Naive B cell (primary cell): ENCODE measurements at places on chromosomes 6 and 20.

DNA sequence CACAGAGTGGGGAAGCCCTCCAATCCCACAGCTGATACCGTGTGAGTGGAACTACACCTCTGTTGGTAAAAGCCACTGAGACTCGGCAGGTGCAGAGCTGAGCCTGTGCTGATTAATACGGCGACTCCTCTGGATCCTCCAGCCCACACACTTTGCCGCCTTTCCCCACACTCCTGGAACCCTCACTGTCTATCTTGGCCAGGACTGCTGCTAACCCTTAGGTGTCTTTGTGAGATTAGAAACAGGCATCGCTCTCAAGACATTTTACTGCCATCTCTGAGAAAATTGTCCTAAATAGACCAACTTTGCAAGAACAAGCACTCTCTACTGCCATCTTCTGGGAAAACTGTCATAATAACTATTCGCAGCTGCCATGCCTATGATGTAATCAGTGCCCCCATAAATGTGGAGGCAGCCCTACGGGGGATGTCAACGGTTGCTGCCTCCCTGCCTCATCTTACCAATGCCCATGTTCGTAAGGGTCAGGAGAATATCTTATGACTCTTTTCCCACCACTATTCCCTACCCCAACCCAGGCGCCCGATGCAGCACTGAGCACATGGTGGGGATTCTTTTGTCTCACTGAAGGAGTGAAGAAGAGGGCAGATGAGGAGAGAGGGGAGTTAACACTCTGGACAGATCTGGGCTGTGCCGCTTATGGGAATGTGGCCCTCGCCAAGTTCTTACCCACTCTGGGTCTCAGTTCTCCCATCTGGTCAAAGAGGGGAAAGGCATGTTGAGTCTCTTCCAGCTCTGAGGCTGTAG lies 26.1 kb upstream of the KCNB1 start:
- no peak for DNase-seq

DNA sequence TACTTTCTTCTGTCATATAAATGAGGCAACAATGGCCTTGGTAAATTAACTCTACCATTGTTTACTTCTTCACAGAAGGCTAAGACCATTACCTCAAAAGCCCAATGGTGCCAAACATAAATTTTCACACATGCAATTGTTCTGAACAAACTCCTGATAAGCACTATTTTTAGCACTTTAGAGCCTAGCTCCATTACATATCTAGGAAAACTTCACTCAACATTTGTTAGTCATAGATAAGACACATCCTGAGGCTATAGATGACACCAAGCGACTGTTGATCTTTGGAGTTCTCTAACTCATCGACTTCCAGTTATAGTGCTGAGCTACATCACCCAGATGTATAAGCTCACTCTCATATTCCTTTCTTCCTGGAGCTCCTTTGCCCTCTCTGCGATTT lies 245.9 kb downstream of the EYS start:
- no peak for DNase-seq

GRCh38 chr6:123564361-123564760 lies 72.4 kb downstream of the TRDN start:
- no peak for DNase-seq

- DNase-seq: no peak
These were observed at the start of gene ANKRD66 for GRCh38 chr6:46746696-46747095. TSS of gene ANKRD66 (plus strand) at chr6:46746933. CDS start at chr6:46751949, 5,016 bp downstream.

DNA sequence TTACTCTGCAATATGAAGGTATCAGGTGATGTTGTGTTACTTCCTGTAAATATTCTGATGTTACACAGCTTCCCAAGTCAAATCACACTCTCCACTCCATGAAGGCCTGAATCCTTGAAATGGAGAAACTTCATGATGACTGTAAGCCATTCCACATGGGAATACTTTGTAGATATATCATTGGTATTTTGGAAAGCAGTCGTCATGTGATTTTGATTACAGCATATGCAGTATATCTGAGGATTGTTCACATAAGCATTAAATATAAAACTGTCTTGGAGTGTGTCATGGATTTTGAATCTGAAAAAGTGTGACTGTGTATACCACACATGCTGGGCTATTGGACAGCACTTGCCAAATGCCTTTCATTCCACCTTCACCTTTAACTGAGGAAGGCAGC lies 118.3 kb upstream of the EXOC2 start:
- no peak for DNase-seq

- no peak for DNase-seq
These were observed 23.0 kb upstream of the IYD start for GRCh38 chr6:150345781-150346180.

DNA sequence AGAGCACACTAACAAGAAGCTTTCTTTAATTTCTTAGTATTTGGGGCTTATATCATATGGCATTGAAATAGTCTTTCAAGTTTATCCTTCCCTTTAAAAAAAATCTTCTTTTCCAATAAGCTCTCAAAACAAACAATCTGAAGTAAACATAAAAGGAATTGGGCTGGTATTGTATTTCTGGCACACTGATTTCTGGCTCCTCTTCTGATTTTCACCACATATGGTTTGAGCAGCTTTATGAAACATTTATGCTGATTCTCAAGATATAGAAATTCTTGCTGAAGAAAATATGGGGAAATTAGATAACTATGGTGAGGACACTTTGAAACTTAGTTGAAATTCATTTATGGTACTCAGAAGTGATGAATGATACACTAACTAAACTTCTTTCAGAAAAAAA lies 467.2 kb downstream of the TFAP2B start:
- no peak for DNase-seq

GRCh38 chr6:54426995-54427394 lies 118.8 kb downstream of the TINAG start:
- no peak for DNase-seq

DNA sequence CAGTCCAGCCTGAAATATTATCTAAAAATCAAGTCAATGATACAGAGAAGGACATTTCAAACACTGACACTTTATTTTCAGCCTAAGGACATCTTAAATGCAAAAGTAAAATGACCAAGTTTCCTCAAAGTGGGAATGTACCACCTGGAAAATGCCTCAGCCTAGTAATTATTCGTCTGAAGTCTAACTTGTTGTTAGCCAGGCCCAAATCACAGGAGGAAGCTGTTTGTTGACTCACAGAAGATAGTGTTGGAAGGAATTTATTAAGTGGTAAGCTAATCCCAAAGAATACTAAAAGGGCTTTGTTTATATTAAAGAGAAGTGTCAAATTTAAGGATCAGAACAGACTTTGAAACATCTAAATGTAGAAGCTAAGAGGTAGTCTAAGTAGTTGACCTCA lies 2.5 kb downstream of the PDE7B start:
- DNase-seq: no peak

GRCh38 chr6:95128439-95128838 lies 448.9 kb upstream of the MANEA start:
- DNase-seq: no peak

DNA sequence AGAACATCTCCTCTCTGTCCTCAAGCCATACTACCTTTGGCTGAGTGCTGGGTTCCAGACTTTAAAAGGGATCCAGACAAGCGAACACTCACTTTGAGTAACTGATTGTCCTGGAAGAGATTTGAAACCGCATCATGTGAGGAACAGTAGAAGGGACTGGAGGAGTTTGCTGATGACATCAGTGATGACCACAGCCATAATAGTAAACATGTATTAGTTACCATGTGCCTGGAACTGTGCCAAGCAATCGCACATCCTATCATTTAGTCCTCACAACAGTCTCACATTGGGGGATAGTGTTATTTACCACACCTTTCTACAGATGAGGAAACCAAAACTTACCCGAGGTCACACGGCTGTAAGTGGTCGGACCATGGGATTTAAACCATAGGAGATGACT lies 39.8 kb downstream of the ARMC2 start:
- no peak for DNase-seq

GRCh38 chr20:25020901-25021301 lies 28.4 kb upstream of the APMAP start:
- no peak for DNase-seq

DNA sequence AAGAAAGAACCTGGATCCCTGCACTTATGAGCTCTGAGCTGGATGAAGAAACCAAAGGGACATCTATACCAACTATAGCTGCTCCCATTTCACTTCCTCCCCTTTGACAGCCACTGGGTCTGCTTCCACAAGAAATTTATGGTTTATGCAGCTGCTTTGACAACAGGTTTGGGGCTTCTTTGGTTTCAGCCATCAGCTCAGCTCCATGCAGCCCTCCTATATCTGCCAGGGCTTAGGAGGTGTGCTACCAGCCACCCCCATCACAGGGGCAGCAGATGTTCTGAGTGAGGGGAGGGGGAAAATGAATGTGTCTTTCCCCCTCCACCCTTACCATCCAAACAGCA lies 29.2 kb upstream of the PKHD1 start:
- no peak for DNase-seq

DNA sequence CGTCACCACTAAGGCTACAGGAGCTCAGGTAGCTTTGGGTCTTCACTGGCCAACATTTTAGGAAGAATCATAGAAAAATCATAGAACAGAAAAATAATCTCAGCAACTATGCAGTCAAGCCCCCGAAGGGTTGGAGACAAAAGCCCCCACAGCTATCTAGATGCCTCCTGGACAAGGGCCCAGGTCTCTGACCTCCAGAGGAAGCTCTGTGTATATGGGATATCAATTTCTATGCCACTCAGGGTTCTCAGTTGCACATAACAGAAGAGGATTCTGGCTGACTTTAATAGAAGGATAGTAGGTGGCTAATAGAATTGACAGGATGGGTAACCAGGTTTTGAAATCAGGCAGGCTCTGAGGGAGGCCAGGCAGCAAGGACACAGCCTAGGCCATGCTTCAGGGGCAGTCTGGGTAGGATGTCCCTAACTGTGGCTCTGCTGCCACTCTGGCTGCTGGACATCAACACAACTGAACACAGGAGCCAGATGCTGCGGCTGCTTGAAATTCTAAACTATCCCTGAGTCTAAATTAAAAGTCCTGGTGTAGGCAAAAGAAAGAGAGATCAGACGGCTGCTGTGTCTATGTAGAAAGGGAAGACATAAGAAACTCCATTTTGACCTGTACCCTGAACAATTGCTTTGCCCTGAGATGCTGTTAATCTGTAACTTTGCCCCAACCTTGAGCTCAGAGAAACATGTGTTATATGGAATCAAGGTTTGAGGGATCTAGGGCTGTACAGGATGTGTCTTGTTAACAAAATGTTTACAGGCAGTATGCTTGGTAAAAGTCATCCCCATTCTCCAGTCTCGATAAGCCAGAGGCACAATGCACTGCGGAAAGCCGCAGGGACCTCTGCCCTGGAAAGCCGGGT lies 65.6 kb downstream of the TRMT6 start:
- DNase-seq: no peak

DNA sequence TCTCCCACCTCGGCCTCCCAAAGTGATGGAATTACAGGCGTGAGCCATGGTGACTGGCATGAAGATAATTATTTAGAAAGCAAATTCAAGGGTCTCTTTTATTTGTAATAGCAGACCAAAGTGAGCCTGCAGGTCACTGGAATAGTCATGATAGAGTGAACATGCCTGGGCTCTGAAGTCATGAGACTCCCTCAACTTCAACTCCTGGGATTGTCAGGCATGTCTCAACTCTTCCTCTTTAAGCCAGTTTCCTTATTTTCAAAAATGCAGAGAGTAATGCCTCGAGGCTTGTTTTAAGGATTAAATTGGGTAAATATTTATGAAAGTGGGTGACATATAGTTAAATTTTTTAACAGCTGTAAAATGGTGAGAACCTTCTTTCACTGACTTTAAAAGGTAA lies 22.7 kb upstream of the HECA start:
- no peak for DNase-seq

DNA sequence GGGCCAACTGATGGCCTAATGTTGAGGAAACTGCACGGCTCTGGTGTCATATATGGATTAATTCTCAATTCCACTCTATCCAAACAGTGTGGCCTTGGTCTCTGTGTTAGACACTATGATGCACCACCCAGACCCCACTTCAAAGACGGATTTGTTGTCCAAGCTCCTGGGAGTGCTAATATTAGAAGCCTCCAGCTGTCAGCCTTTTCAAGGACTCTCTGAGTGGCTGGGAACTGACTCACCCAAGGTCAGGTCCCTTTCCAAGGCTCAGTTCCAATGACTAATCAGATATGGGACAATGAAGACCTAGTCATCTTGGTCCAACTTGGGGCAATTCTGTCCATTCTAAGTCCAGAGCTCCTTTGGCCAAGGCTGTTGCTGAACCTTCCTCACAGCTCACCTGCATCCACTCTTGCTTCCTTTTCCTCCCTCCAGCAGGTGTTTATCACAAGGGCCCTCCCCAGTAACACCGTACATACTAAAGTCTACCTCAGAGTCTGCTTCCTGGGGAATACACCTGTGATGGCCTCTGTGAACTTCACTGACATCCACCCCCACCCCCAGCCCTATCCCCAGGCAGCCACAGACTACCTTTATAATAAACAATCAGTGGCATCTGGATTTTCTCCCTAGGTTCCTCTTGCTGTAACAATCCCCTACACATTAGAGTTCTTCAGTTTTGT lies 7.2 kb upstream of the IL20RA start:
- DNase-seq: no peak

- no peak for DNase-seq
These were observed 50.6 kb upstream of the SLC32A1 start for GRCh38 chr20:38673725-38674091.

- no peak for DNase-seq
These were observed 2.8 kb upstream of the MAPK13 start for GRCh38 chr6:36127462-36128016.

GRCh38 chr6:77094821-77095220 lies 368.5 kb downstream of the HTR1B start:
- DNase-seq: no peak

DNA sequence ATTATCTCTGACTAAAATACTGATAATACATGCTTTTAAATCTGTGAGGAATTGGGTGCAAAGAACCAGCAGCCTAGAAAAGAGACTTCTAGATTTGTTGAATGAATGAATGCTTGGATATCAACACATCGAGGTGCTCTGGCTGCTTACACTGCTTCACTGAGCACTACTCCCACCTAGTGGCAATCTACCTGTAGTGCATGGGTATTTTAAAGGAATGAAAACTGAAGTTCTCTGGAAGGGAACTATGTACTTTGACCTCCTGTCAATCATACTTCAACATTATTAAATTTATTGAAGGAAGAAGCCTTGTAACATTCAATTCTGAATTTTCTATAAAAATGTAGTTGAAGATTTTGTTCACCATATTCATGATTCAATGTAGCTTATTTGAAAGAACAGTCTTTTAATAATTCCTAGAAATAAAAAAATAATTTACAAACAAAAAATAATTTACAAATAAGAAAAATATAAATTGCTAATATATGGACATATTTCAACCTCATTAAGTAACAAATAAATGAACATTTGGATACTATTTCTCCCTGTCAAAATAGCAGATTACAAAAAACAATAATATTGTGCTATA lies 111.2 kb upstream of the MMS22L start:
- peak; percentile 46 for DNase-seq

DNA sequence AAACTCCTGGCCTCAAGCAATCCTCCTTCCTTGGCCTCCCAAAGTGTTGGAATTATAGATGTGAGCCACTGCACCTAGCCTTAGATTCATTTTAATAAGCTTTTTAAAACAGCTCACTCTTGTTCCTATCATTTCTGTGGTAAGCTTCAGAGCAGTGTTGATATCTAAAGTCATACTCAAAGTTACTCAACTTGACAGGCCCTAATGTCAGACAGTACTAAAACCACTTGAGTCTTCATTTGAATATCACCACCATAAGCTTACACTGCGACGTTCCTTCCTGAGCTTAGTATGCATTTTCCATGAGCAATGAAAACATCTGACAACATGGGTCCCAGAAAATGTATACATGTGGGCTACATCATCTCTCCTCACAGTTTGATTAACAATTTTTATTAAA lies 6.0 kb downstream of the FUCA2 start:
- DNase-seq: no peak
